SK-MEL-5 (cell line): ENCODE measurements at places on chromosomes 13 and 19.

GRCh38 chr19:53892981-53893325 lies 11.0 kb downstream of the PRKCG start:
- peak; percentile 35 for DNase-seq

DNA sequence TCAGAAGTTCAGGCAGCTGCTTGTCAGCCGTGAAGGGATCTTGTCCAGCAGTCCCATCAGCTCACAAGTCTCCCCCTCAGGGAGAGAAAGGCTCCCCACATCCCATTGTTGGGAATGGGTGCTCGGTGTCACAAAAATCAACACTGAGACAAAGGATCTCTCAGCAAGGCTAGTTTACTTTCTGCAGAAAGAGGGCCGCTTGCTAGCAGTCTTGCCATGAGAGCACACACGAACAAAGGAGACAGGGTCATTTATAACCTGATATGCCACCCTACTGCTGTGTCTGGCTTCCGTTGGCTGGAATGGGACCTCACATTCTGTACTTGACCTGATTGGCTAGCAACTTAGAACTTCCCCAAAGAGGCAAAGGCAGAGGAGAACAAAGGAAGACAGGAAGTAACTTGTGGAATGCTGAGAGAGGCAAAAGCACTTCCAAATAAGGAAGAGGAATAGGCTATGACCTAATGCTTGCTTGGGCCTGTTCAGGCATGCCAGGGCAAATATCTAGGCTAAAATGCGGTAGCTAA lies 8.7 kb upstream of the IGFL3 start:
- peak; percentile 41 for DNase-seq

DNA sequence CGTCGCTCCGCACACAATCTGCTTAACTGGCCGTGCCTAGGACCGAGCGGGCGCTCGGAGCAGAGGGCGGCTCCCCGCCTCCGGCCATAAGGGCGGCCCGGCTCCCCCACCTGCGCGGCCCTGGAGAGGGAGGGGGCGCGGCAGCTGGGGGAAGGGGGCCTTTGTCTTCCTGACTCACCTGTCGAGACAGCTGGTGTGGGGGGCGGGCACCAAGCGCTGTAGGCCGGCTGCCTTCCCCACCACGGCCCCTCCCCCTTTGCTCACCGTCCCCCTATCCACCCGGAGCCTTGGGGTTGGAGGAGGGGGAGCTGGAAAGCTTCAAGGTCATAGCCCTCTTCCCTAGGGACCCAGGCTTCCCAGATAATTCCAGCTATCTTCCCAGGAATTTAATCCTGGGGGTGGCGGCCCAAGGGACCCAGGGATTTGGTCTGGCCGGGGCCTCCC lies 1.2 kb downstream of the VASP start:
- peak; percentile 28 for DNase-seq

DNA sequence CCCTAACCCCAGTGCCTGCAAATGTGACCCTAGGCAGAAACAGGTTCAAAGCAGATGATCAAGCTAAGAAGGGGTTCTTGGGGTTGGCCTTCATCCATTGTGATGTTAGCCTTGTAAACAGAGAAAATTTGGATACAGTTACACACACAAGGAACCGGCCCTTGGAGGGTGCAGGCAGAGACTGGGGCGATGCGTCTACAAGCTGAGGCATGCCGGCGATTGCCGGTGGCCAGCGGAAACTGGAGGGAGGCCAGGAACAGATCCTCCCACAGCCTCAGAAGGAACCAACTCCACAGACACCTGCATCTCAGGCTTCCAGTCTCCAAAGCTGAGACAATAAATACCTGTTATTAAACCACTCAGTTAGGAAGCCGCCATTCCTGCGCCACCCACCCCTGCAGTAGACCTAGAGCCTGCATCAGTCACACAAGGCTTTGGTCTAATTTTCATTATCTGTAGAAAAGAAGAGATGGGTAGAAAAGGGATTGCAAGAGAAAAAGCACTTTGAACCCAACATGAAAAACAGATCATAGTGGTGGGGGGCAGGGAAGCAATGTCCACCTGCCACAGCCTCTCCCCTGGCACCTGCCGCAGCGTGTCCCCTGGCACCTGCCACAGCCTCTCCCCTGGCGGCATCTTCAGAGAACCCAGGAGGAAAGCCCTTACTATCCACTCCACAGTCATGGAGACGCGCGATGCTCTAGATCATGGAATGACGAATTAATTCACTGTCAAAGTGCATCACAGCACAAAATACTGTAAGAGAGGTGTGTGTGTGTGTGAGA lies 119.7 kb upstream of the SOX1 start:
- DNase-seq, result no peak

- DNase-seq, result no peak
Observed at GRCh38 chr13:44730851-44731250, 154.7 kb upstream of the TSC22D1 start.

GRCh38 chr19:18700501-18701249 lies 17.2 kb downstream of the CRTC1 start:
- no peak for DNase-seq

DNA sequence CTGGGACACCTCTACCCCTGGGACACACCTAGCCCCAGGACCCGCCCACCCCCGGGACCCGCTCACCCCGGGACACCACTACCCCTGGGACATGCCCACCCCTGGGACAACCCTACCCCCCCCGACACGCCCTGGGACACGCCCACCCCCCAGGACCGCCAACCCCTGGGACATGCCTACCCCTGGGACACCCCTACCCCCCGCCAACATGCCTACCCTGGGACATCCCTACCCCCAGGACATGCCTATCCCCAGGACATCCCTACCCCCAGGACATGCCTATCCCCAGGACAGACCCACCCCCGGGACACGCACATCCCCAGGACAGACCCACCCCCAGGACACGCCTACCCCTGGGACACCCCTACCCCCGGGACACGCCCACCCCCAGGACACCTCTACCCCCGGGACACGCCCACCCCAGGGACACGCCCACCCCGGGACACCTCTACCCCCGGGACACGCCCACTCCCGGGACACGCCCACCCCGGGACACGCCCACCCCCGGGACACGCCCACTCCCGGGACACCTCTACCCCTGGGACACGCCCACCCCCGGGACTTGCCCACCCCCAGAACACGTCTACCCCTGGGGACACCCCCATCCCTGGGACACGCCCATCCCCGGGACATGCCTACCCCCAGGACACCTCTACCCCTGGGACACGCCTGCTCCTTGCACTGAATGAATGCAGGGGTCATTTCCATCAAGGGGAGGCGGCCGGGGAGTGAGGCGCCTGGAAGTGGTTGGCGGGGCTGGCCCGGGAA lies 32.3 kb downstream of the ADPRHL1 start:
- DNase-seq, result no peak

- DNase-seq, result no peak
Observed at GRCh38 chr19:9848762-9849161, 13.6 kb downstream of the PIN1 start.

DNA sequence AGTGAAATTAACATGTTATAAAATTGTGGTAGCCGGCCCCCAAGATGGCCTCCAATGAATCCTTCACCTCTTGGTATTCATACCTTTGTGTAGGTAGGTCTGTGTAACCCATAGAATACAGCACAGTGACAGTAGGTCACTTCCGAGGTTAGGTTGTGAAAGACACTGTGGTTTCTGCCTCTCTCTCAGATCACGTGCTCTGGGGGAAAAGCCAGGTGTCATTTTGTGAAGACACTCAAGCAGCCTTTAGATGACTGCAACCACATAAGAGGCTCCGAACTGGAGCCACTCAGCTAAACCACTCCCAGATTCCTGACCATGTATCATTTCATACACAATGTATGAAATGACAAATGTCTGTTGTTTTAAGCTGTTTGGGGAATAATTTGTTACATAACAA lies 9.8 kb upstream of the USPL1 start:
- DNase-seq, result no peak

DNA sequence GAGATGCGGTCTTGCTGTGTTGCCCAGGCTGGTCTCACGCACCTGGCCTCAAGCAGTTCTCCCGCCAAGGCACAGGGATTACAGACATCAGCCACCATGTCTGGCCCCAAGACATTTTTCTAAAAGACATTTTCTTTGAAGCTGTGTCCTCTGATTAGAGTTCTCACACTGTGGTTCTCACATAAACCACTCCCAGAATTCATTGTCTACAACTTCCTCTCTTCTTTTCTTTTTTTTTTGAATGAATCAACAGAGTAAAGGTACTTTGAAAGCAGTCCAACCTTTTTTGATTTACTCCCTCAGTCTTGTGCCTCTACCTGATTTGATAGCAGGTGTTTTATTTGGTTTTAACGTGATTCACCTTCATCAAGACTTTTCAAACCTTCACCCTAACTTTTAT lies 14.3 kb upstream of the SHD start:
- no peak for DNase-seq

DNA sequence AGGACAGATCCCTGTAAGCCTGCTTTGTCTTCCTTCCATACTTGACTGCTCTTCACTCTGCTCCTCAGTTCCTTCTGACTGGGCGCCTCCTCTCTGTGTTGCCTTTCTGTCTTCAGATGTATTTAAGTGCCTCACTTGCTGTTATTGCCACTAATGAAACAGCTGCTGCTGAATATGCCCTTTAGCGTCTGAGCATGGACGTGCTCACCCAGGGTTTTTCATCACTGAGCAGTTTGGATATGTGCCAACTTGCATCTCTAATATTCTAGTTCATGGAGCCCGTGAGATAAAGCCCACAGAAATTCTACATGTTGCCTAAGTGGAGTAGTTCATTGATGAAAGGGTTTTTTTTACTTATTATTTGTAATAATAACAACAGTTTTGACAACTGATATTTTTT lies 198.2 kb downstream of the MYO16 start:
- no peak for DNase-seq

DNA sequence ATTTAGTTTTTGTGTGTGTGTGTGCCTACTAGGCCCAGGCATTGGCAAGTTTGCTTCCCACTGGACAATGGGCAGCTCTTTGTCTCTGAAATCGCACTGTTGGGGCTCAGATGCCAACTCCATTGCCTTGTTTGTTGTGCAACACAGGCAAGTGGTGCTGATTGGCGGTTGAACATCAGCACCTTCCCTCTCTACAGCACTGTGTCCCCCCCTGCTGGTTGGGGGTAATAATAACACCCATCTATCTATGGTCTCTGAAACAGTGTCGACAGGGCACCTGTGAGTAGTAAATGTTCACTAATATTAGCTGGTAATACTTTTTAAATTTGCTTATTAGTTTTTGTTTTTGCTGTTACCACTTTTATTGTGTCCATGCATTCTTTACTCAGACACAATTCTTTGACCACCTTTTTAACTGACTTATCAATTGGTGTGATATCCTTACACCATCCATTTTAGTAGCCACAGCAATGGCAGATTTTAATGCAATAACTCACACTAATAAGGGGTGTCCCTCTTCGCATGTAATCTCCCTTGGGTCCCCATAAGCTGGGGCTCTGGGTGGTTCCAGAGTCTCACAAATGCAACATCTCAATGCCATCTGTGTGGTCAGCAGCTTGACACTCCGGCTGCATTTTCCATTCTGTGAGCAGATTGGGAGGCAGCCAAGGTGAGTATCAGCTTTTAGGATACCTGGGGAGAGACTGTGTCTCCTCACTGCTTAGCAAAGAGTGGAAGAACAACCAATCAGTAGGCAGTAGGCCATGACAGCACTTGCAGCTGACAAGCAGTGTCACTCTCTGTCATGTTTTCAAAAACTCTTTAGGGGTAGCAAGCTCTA lies 47.7 kb upstream of the UQCRFS1 start:
- DNase-seq, result peak; percentile 74

DNA sequence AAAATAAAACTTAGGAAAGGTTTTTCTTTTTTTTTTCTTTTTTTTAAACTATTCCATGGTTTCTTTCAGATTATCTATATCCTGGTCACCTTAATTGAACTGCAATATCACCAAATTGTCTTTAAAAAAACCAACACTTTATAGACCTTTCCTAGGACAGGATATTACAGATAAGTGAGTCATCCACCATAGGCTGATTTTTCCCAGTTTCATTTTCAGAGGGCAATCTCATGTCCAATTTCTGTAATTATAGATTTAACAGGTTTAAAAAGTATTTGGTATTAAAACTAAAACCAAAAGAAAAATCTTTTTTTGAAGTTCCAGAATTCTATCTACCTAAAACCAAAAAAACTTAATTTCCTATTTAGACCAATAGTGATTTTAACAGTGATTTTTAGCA lies 13.2 kb downstream of the SPART start:
- DNase-seq, result no peak

DNA sequence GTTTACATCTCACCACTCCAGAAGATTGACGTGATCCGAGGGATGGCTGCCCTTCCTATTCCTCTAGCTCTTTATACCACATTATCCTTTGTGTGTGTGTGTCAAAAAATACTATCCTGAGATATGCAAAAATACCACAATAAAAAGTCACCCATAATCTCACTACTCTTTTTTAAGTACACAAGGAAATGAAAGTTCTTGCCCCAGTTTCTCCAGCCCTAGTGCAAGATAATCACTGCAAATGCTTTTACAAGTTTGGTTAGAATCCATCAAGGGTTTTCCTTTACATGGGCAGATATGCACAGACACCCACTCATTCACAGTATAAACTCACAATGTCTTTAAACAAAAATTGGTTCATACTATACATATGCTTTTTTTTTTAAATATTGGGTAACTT lies 89.3 kb downstream of the DIAPH3 start:
- no peak for DNase-seq

DNA sequence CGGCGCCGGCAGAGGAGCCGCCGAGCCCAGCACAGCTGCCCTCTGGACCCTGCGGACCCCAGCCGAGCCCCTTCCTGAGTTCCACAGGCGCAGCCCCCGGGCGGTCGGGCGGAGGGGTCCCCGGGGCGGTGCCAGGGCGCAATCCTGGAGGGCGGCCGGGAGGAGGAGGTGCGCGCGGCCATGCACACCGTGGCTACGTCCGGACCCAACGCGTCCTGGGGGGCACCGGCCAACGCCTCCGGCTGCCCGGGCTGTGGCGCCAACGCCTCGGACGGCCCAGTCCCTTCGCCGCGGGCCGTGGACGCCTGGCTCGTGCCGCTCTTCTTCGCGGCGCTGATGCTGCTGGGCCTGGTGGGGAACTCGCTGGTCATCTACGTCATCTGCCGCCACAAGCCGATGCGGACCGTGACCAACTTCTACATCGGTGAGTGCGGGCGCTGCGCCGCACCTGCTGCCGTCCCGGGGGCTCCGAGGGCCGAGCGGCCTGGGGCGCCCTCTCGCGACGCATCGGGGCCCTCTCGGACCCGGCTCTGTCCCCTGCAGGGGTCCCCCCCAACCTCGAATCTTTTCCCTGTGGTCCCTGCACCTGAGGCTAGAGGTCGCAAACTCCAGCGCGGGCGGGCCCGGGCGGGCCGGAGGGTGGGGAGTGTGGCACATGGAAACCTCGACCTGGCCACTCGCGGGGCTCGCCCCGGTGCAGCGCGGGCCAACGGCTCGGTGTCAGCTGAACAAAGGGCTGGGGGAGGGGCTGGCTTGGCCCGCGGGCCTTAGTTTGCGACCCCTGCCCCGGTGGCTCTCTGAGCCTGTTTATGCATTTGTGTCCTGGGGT lies at the start of gene KISS1R:
Gene KISS1R (plus strand): TSS at position 11 of the 829 bp plus-strand sequence. CDS start 170 bp downstream, at position 181.
- DNase-seq, result no peak

DNA sequence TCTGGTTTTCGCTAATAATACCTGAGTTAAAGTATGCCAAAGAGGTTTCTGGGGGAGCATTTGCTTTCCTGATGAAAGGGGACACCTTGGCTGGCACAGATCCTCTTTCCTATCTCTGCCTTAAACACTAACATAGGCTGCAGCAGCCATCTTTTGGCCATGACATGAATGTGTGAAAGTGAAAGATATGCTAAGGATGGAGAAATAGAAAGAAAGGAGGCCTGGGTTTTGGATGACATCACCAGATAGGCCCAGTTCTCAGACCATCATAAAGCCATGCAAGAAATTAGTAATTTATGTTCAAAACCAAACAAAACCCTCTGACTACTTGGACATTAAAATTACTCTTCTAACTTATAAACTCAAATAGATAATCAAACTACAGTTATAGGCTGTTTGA lies 279.7 kb downstream of the COG6 start:
- DNase-seq, result no peak
